Activated CD4-positive, alpha-beta T cell treated with anti-CD3 and anti-CD28 coated beads for 1 hour (primary cell): ENCODE measurements at places on chromosomes 4 and X.

GRCh38 chr4:20761382-20761781, 61.1 kb downstream of the PACRGL start:
- DNase-seq: no peak

DNA sequence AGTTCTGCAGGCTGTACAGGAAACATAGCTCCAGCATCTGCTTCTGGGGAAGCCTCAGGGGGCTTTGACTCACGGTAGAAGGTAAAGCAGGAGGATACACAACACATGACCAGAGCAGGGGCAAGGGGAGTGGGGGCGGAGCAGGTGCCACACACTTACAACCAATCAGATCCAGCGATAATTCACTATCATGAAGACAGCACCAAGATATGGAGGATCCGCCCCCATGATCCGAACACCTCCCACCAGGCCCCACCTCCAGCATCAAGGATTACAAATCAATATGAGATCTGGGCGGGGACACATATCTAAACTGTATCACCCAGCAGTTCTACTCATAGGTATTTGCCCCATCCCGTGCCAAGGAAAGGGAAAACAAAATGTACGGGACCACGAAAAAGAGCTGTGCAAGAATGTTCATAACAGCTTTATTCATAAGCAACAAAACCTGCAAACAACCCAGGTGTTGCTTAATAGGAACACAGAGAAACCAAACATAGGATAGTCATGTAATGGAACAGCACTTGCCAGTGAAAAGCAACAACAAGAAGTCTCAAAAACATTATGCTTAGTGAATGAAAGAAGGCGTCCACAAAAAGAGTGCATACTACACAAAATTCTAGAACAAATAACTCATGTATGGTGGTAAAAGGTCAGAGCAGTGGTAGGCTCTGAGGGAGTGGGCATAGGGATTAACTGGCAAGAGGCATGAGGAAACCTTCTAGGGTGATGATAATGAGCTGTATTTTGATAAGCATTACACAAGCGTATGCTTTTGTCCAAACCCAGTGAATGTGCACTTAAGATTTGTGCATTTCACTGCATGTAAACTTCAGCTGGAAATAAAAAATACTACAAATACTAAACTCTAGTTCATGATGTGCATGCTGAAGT, 130.9 kb upstream of the FAM9B start:
- no peak for DNase-seq

DNA sequence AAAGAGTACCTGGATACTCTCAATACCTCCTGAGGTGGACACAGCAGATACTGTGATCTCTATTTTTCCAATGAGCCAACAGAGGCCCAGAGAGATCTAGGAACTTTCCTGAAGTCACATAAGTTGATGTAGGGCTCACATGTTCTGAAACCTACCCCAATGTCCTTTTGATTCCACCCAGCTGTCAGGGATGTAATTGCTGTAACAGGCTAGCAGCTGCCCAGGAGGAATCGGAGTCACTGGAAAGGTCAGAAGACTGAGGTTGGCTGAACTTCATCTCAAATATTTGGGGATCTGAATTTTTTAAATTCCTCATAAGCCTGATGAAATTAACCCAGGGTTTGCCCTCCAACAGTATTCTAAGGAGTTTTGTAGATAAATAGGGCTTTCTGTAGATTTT, 52.5 kb upstream of the PROM1 start:
- no peak for DNase-seq

GRCh38 chr4:2947926-2948325, 15.3 kb downstream of the NOP14 start:
- DNase-seq: no peak

DNA sequence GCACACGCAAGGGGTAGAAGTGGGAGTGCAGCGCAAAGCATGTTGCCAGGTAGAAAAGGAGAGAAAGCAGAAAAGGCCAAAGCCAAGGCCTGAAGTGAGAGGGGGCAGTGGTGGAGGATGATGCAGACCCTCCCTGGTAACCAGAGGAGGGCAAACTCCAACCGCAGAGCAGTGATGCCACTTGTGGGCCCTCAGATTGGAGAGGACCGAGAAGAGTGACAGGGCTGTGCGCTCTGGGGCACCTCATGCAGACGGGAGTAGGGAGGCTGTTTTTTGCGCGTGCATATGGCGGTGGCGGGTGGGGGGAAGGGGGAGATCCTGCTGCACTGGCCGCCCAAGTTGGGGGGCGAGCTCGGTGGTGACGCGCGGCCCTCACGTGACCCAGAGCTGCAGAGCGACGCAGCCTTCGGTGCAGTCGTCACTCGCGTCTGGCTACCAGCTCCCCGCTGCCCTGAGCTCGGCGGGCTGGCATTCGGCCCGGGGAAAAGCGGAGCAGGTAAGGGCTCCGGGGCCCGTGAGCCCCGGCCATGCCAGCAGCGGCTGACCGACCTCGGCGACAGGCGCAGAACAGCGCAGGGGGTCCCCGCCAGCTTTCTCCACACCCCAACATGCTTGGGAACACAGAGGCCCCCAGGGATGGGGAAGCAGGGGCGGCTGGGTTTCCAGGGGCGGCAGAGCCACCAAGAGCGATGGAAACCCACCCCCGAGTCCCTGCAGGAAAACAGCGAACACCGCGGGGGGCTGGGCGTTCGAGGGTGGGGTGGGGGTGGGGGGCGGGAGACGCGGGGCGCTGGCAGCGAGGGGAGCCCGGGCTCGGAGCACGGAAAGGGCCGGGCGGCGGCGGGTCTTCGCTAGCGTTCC, at the start of gene BEX3:
TSS of gene BEX3 (plus strand) at position 421 of the 861 bp plus-strand sequence. CDS start 984 bp downstream, outside the sequence.
- DNase-seq: peak; percentile 9

DNA sequence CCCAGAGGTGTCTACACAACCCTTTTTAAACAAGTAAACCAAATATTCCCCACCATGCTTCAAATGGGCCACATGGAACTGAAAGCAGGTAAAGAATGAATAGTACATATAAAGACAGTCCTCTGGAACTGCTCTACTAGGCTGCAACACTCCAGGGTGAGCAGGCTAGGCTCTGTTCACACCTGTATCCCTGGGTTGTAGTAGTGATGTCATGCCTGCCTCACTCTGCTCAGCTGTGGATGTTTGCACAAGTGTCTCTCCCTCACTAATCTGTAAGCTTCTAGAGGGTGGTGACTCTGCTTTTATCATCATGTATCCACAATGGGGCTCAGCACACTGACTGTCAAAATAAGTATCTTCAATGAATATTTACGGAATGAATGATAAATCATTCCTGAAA, 20.4 kb downstream of the LEF1 start:
- no peak for DNase-seq

- DNase-seq: no peak
Measured at GRCh38 chr4:174549721-174550120, 27.4 kb upstream of the HPGD start.

GRCh38 chr4:152265149-152265621, 270.7 kb downstream of the FBXW7 start:
- DNase-seq: no peak

DNA sequence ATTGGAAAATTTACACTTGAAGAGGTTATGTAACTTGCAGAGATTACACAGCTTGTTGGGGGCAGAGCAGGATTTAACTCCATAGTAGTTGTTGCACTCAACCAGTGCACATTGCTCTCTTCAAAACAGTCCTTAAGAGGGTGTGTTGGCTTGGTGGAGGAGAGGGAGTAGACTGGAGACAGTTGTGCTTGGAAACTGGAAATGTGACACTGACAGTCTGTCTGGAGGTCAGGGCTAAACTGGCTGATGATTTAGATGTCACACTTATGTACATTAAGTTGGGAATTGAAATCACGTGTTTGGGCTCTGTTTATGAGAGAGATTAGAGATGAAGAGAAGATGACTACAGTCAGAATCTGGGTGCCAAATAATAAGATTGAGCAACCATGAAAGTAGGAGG, 32.9 kb downstream of the CCSER1 start:
- no peak for DNase-seq

- no peak for DNase-seq
Measured at GRCh38 chr4:38752941-38753806, 29.6 kb downstream of the TLR10 start.

DNA sequence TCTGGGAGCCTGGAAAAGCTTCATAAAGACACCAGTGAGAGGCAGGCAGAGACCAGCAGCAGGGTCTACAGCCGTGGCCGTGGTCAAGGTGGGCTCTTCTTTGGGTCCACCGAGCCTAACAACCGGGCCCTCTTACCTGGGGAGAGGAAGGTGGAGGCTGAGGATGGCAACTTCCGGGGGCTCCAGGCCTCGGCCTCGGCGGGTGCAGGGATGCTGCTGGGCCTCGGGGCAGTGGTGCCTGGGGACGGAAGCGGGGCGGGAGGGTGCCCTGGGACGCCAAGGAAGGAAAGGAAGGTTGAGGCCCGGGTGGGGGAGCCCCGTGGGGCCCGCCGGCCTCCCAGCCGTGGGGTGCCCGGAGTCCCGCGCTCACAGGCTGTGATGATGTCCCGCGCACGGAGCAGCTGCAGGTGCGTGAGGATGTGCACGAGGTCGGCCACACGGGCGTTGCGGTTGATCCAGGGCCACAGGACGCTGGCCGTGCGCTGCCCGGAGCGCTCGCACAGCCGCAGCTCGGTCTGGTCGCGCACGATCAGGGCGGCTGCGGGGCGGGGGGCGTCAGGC, 561 bp downstream of the IRAK1 start:
- no peak for DNase-seq

- DNase-seq: no peak
Measured at GRCh38 chr4:169147191-169147590, 123.6 kb downstream of the SH3RF1 start.

DNA sequence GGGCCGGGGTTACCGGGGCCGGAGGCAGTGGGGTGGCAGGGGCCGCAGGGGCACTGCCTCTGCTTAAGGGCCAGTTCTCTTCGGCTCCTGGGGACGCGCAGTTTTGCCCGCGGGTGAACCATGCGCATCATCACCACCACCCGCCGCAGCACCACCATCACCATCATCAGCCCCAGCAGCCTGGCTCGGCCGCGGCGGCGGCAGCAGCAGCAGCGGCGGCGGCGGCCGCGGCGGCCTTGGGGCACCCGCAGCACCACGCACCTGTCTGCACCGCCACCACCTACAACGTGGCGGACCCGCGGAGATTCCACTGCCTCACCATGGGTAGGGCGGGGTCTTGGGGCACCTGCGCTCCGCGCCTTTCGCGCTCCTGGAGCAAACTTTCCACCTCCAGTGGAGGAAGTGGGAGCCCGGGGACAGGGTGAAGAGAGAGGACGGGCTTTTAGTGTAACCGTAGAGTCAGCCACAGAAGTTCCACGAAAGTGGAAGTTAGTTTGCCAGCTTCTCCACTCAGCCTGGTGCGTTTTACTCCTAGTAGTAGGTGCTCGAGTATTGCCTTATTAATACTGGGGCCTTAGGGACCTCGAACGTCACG, 729 bp downstream of the GSX2 start:
- DNase-seq: no peak

DNA sequence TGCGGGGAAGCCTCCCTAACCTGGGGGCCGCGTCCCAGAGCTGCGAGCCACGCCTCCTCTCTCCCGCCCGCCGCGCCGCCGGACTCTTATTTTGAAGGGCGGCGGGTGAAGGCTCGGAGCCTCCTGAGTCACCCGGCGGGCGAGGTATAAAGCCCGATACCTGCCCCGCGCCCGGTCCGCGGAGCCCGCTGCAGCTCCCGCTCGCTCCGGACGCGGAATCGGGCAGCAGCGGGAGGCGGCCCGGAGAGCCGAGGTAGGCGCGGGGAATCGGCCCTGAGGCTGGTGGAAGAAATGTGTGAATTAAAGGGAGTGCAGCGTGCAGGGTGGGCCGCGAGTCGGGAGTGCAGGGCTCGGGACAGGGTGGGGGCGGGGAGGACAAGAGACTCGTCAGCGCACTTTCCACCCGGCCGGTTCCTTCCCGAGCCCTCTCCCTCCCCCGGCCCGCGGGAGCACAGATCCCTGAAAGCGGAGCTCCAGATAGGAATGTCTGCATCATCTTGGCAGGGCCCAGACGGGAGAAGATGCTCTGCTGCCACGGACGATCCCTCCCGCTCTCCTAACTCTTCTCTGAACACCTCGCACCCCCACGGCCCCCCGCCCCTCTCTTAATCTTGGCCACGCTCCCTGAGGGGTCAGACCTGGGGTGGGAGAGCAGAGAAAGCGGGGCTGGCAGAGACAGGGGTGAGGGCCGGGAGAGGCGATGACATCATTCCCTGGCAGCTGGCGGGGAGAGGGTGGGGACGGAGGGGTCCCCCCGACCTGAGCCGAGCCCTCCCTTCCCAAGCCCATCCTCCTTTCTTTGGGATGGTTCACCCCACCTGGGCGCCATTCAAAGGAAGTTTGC, 177.9 kb downstream of the CBR4 start:
- DNase-seq: peak; percentile 21

GRCh38 chrX:16239211-16239610, 71.9 kb downstream of the MAGEB17 start:
- no peak for DNase-seq

DNA sequence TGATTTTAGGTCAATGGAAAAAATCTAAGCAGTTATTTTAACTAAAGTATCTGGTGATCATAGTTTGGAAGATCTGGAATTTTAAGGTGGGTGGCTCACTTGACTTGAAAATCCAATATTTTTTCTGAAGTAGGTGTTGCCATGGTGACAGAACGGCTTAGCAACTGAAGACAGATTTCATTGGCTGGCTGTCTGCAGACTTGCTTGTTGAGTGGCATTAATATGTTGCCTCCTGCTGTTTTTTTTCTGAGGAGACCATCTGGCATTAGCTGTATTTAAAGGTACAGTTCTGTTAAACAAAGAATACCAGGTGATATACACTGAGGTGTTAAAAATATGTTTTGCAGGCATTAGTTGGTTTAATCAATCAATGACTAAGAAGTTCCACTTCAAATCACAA, 19.8 kb downstream of the CPE start:
- no peak for DNase-seq

- peak; percentile 13 for DNase-seq
Measured at GRCh38 chrX:118536687-118537461, 41.3 kb downstream of the DOCK11 start.

DNA sequence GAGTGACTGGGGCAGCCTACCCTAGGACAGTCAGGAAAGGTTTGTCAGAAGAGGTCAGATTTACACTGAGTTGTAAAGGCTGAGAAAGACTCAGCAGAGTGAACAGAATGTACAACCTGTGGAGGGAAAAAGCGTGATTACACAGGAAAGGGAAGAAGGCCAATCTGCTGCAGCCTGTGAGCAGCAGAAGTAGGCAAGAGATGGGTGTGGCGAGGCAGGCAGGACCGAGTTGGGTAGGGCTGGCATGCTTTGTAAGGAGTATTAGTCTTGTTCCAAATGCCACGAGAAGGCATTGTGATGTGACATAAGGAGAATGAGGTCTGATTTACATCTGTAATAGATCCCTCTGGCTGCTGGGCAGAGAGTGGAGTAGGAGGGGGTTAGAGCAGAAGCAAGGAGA, 12.6 kb downstream of the SGMS2 start:
- no peak for DNase-seq

DNA sequence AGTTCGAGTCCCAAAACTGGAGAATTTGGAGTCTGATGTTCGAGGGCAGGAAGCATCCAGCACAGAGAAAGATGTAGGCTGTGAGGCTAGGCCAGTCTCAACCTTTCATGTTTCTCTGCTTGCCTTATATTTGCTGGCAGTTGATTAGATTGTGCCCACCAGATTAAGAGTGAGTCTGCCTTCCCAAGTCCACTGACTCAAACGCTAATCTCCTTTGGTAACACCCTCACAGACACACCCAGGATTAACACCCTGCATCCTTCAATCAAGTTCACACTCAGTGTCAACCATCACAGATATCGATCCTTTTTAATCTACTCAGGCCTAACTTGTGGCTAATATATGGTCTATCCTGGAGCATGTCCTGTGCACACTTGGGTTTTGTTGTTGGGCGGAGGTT, 18.0 kb upstream of the MAEA start:
- no peak for DNase-seq
